ENCODE measurements at places on chromosomes 16 and 17.
A peak's percentile ranks its signal among the peaks of the same experiment; 100 is the strongest.

DNA sequence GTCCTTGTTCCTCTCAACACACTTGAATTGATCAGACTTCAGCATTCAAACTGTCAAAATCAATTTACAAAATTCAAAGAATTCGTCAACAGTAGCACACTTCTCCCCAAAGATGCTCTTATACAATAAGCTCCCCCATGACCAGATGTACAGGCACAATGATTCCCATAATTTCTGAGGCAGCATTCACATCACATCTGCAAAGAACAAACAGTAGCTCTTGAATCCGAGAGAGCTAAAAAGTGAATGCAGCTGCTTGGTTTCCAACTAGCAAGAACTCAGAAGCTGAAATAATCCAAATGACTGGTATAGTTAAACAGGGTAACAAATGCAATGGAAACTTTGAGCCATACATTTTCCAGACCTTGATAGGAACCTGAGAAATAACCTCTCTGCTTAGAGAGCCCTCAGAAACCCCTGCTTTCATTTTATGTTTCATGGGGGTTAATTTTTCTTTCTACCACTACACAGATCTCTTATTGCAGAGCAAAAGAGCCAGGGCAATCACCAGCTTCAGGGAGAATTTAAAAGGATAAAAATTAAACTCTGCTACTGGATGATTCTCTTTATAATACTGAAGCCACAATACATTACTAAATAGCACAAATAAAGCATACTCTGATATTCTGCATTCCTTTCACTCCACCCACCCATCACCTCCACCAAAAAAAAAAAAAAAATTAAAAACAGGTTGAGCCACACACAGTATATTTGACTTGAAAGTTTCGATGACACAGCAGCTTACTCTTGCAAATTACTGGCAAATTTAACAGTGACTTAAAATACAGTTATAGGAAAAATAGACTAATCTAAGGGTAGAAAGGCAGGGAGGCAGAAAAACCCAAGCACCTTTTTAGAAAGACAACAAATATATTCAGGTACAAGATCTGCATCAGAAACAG is 23.1 kb upstream of the TMEM97 start:
- DNase-seq = no peak

- no peak for DNase-seq
Observed at GRCh38 chr17:77465358-77466041, 324.7 kb downstream of the SEC14L1 start.

DNA sequence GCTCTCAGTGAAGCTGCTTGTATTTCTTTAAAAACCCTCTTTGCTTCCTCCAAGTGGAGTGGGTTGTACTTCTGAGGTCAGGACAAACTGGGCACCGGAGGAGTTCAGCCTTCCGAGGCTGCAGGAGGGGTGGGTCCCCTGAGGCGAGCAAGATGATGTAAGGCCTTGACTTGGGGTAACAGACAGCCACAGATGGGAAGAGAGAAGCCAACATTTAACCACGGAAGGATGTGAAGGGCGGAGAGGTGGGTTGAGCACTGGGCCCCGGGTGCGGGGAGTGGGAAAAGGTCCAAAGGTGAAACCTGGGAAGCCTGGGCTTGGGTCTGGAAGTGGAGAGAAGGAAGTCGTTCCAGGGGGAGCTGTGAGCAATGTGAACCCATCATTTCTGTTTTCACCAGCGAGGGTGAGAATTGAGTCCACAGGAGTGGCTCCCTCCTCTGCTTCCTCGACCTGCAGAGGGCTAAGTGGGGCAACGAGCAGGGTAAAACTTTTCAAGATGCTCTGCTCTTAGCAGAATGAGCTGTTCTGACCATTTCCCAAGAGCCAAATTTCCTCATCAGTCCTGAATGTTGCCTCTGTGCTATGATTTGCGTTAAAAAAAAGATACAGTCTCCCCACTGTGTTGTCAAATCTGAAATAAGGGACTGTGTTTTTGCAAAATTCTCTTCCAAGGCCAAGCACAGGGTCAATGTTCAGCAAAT is 137.7 kb upstream of the CRHR1 start:
- DNase-seq = no peak

- no peak for DNase-seq
Observed at GRCh38 chr16:4081521-4082021, 34.7 kb downstream of the ADCY9 start.

GRCh38 chr17:16988749-16989229 is 16.9 kb upstream of the TNFRSF13B start:
- DNase-seq = no peak

- peak; percentile 32 for DNase-seq
Observed at GRCh38 chr17:19719355-19720209, 3.2 kb upstream of the SLC47A2 start.

- DNase-seq = no peak
Observed at GRCh38 chr16:31305219-31305618, 45.4 kb downstream of the ITGAM start.

DNA sequence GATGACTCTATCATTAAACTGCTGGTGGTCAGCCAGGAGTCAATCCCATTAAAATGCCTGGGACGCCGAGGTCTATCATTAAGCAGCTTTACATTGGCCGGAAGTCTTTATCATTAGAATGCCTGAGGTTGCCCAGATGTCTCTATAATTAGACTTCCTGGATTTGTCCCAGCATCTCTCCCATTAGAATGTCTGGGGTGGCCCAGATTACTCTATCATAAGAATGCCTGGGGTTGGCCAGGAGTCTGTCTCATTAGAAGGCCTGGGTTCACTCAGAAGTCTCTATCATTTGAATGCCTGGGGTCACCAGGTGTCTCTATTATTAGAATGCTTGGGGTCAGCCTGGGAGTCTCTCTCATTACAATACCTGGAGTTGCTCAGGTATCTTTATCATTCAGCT is 2227.2 kb downstream of the TP53TG3F start:
- DNase-seq = no peak

GRCh38 chr16:58515871-58516767 is 802 bp downstream of the SETD6 start:
- DNase-seq = no peak

GRCh38 chr17:66415366-66416206 is 113.2 kb downstream of the PRKCA start:
- peak; percentile 64 for DNase-seq

DNA sequence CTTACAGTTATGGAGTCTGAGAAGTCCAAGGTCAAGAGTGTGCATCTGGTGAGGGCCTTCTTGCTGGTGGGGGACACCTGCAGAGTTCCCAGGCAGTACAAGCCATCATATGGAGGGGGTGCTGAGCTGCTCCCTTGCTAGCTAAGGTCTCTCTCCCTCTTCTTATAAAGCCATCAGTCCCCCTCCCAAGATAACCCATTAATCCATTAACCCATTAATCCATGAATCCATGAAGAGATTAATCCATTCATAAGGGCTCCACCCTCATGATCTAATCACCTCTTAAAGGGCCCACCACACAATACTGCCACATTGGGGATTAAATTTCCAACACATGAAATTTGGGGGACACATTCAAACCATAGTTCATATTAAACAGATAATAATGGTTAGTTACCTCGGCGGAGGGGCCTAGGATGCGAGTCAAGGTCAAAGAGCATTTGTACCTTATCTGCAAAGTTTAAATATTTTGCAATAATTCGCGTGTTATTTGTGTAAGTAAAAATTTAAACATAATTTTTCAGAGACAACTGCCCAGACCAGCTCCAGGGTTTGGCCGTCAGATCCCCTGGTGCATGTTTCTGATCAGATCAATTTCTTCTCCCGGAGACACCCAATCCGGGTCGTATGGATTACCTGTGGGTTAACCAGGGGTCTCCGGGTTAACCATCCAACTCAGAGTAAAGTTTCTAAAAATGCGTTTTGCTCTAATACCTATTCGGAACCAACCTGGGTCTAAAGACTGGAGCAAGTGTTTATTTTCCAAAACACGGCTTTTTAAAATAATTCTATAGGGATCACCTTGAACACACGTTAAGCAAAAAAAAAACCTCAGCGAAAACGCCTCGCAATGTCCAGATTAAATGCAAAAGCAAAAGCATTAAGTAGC is 740 bp upstream of the POLR3E start:
- no peak for DNase-seq

GRCh38 chr16:55568207-55568606 is 1.7 kb downstream of the CAPNS2 start:
- DNase-seq = no peak

- DNase-seq = no peak
Observed at GRCh38 chr16:66904846-66905632, 13.6 kb downstream of the CDH16 start.

GRCh38 chr17:75637143-75637538 is 3.9 kb downstream of the SMIM5 start:
- DNase-seq = no peak

- DNase-seq = no peak
Observed at GRCh38 chr17:73625006-73625405, 19.2 kb downstream of the SDK2 start.

DNA sequence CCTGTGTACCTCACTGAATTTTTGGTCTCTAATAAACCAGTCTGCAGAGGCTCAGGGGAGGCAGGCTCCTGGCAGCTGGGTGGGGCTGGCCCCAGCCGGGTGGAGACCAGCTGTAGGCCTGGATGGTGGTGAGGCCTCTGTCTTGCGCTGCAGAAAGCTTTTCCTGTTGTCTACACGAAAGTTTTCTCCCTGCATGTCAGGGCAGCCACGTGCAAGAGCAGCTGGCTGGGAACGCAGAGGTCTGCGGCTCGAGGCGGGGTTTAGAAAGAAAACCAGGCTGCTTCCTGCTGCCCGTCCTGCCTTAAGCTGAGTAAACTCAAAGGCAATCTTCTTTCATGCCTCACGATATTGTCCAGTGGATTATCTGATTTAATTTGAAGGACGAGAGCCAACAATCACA is 2.4 kb downstream of the SERPINF1 start:
- DNase-seq = no peak

DNA sequence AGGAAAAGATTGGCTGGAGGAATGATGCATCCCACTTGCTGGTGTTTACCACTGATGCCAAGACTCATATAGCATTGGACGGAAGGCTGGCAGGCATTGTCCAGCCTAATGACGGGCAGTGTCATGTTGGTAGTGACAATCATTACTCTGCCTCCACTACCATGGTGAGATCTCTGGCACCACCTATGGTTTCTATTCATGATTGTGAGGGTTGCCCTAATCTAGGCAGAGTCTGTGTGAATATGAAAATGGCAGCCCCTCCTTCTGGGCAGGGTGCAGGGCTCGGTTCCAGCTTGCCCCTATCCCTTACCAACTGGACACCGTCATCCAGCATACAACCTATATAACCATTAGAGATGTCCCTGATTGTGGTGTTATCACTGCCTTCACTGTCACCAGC is 33.4 kb downstream of the ITGB3 start:
- no peak for DNase-seq

- no peak for DNase-seq
Observed at GRCh38 chr16:3115003-3115402, 2.6 kb downstream of the ZNF205 start.

- DNase-seq = peak; percentile 10
Observed at GRCh38 chr17:5509482-5509881, 23.1 kb downstream of the MIS12 start.

GRCh38 chr16:77402672-77403071 is 32.2 kb downstream of the ADAMTS18 start:
- DNase-seq = no peak

DNA sequence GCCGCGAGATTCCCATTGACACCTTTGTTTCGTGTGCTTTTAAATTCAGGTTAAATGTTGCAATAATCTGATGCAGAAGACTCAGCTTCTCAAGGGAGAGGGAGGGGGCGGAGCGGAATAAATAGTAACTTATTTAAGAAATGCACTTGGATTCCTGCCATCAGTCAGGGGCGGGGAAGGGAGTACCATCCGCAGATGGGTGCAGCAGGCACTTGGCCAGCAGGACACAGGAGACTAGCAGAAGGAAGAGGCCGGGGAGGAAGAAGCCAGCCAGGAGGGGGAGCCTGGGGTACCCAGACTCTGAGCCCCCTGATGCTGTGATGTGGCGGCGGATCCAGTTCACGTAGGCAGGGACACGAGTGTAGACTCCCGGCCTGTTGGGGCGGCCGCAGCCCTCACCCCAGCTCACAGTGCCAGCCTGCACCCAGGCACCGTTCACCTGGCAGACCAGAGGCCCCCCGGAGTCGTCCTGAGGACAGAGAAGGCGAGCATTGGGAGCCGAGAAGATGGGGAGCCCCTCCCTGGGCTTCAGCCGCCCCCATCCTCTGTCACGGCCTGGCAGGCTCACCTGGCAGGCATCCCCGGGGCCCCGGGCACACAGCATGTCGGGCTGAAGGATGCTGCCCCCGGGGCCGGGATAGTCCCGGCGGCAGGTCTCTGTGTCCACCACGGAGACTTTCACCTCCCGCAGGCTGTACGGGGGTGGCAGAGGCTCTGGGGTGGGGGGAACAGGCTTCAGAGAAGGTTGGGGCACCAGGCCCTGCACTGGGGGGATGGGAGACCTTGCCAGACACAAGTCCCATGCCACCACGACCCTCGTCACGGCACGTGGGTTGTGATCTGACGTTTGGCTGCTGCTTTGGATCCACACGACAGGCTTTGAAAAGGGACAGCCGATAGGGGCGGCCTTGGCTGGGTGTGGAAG is 3.2 kb downstream of the TPSG1 start:
- DNase-seq = no peak

DNA sequence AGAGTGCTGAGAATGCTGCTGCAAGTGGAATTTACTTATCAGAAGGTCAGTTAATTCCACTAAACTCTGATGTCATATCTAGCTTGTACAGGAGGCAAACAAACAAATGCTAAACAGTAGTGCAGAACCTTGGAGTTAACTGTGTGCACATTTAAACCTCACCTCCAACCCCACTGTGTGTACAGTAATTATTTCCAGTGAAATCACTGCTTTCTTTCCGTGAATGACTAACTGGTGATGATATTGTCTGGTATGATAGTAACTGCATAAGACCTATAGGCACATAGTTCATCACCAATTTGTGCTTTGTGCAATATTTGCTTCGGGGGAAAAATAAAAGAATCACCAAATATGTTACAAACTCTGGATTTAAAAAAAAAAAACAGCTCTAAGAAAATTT is 492.5 kb upstream of the HSBP1 start:
- DNase-seq = no peak

DNA sequence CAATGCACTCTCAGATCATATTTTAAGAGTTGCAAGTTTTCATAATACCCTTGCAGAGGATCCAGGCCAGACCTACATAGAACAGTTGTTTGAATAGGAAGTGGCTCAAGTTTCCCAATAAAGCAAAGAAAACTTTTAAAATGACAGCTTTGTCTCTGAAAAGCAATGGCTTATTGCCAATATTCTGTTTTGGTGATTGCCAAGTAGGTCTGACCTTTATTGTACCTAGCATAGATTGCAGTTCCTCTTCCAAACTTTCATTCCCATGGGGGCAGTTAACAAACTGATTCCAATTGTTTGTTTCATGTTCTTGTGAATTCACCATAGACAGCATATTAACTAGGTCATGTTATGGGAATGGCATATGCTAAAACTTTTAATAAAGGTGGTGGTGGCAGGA is 664.6 kb upstream of the CA10 start:
- DNase-seq = no peak
